Naive thymus-derived CD4-positive, alpha-beta T cell (primary cell): ENCODE measurements at places on chromosomes 16 and 17. TPM values are rescaled to one million over a fixed set of nuclear protein-coding genes. Genes with fewer than 3 reads are reported as not detected.

Gene CUEDC1
- total RNA-seq = 0.75 TPM

DNA sequence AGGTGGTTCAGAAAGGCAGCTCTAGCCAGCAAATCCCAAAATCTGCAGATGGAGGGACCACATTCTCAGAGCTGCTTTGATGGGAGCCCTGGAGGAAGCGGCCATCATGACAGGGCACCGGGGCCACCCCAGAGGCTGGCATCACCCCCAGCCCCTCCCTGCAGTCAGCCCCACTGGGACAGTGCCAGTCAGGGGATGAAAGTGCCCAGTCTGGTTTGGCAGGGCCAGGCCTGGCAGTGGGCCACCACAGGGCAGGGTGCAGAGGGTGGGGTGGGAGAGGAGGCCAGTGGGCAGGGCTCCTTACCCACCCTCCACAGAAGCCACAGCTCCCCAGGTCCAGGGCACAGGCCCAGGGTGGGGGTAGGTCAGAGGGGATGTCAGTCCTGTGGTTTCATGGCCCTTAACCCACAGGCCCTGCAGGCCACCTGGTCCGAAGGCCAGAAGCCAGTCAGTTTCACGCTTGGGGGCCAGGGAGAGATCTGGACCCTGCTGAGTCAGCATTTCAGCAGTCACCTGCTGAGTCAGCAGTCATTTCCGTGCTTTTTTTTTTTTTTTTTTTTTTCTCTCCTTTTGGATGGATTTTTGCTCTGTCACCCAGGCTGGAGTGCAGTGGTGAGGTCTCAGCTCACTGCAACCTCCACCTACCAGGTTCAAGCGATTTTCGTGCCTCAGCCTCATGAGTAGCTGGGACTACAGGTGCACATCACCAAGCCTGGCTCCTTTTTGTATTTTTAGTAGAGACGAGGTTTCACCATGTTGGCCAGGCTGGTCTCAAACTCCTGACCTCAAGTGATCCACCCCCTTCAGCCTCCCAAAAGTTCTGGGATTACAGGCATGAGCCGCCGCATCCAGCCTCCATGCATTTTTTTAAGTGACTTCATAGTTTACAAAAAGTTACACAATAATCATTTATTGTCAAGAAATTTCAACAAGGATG is 10.4 kb downstream of the SLC25A10 start:
- no peak for DNase-seq

GRCh38 chr17:80794281-80795089 is 197.2 kb upstream of the CHMP6 start:
- no peak for DNase-seq

GRCh38 chr16:726188-726437 is 130 bp downstream of the CCDC78 start:
- no peak for DNase-seq

GRCh38 chr16:17002565-17002964 is 468.2 kb downstream of the XYLT1 start:
- no peak for DNase-seq

Gene ZSCAN10
- total RNA-seq = 0.22 TPM

- no peak for DNase-seq
These were observed 40.7 kb downstream of the TBX4 start for GRCh38 chr17:61492759-61493526.

DNA sequence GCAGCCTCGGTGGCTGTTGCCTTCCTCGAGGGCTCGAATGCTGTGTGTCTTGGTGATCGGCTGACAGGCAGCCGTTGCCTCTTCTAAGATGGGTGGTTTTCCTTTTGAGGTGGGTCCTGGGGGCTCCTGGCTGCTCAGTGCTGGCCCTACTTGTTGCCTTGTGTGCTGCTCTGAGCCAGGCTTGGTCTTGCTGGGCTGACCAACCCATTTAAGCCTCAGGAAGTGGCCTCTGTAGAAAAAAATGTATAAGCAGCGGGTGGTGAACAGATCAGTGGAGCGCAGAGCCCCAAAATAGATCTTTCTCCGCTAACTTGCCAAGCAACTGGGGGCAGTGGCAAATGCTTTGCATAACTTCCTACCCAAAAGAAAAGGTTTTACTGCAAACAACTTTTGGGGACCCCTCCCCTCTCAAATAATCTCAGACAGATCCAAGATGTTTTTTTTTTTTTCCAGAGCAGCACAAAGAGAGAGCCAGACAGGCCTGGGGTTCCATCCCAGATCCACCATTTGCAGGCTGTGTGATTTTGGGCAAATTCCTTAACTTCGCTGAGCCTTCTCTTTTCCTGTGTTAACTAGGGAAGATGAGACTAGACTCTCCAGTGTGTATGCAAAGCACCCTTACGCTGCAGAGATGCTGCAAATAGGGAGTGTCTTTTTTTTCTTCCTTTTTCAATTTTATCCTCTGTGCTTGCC is 42.5 kb downstream of the PLCG2 start:
- no peak for DNase-seq

DNA sequence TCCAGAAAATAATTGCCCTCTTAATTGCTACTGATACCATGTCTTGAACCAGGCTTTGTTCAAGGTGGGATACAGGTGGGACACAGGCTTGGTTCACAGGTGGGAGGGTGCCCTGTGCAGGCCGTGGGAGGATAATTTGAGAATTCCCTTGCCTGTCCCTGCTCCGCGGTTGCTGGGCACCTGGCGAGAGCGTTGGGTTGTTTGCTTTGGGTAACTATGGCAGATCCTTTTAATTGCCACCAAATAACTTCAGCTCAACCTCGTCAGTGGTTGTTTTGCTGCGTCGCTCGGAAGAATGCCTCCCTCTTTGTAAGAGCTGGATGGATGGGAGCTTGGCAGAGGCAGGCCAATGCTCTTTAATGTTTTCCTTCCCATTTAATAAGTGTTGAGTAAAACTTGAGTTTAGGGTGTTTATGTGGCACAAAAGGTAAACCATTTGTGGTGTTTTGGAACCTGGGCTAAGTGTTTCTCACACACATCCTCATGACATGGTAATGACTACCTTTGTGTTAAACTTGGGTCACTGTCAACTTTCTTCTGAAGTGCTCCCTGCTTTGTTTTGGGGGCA is 202.5 kb downstream of the MSI2 start:
- DNase-seq = no peak

DNA sequence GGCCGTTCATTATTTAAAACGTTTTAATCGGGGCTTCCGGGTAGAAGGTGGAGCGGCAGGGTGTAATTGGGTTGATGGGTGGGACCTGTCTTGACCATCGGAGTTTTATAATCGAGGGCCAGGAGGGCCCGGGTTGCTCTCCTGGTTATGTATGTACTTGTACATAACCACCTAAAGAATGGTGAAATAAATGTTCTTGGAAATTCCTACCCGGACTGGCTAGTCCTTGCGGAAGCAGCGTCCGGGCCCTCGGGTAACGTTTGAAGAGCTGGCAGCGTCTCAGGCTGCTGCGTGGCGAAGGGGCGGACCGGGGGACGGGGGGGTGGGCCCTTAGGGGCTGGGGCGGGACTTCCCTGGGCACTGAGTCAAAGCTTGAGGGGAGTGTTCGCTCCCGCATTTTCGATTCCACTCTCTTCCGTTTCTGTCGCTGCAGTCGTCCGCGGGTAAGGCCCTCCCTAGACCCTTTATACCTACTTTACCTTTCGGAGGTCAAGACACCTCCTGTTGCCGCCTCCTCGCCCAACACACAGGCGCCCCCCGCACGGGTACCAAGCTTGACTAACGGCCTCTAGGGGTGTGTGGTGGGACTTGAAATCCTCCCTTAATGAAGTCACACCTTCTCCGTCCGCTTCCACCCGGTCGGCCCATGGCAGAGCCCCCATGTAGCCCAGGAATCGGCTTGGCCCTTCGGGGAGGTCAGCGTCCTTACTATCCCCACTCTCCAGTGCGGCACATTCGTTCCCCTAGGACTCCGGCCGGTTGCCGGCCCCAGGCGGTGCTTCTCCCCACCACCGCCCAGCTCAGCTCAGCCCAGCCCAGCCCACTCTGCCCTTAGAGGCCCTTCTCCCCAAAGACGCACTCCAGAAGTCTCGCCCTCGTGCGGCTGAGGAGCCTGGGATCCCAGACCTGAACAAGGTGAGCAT is at the start of gene TMEM106A:
Gene TMEM106A (plus strand): TSS at position 396 of the 923 bp plus-strand sequence. CDS start 1,167 bp downstream, outside the sequence.
- DNase-seq = peak; percentile 72

- DNase-seq = no peak
These were observed 42.4 kb upstream of the NF1 start for GRCh38 chr17:31052187-31052889.

GRCh38 chr17:43998552-43998951 is 5.9 kb upstream of the NAGS start:
- no peak for DNase-seq

Gene ERAL1
- 45.6 and 50.0 TPM in 2 replicates for total RNA-seq

Gene NPW
- total RNA-seq = not detected

Gene RAD51C
- total RNA-seq = 13.5 TPM

Gene NLGN2
- total RNA-seq = 17.8 TPM

GRCh38 chr17:6061290-6061689 is 8.9 kb upstream of the WSCD1 start:
- DNase-seq = no peak

GRCh38 chr16:57745768-57746167 is 10.2 kb downstream of the KATNB1 start:
- no peak for DNase-seq

Gene TNP2
- total RNA-seq = not detected

DNA sequence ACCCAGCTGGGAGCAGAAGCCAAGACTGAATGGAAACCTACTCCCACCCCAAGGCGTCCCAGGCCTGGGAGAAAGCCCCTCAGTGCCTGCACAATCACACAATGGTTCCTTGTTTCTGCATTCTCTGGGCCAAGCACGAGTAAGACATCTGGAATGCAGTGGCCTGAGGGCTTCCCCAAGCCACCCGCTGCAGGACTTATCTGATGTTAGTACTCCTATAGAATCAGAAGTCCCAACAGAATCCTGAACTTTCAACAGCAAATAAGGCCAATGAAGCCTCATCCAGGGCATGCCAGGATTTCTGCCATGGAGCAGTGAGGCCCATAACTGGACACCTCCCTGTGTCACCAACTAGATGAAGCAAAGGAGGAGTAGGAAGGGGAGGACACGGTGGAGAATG is 28.6 kb downstream of the MYO18A start:
- no peak for DNase-seq

Gene KIF2B
- not detected in 2 replicates for total RNA-seq

Gene CAVIN1
- total RNA-seq = not detected

- no peak for DNase-seq
These were observed 1.5 kb upstream of the PRR29 start for GRCh38 chr17:63996430-63997182.

GRCh38 chr16:88289968-88290401 is 92.8 kb upstream of the ZNF469 start:
- no peak for DNase-seq

Gene SLC35G6
- not detected in 2 replicates for total RNA-seq

GRCh38 chr17:47992216-47992615 is 21.3 kb downstream of the CDK5RAP3 start:
- no peak for DNase-seq

DNA sequence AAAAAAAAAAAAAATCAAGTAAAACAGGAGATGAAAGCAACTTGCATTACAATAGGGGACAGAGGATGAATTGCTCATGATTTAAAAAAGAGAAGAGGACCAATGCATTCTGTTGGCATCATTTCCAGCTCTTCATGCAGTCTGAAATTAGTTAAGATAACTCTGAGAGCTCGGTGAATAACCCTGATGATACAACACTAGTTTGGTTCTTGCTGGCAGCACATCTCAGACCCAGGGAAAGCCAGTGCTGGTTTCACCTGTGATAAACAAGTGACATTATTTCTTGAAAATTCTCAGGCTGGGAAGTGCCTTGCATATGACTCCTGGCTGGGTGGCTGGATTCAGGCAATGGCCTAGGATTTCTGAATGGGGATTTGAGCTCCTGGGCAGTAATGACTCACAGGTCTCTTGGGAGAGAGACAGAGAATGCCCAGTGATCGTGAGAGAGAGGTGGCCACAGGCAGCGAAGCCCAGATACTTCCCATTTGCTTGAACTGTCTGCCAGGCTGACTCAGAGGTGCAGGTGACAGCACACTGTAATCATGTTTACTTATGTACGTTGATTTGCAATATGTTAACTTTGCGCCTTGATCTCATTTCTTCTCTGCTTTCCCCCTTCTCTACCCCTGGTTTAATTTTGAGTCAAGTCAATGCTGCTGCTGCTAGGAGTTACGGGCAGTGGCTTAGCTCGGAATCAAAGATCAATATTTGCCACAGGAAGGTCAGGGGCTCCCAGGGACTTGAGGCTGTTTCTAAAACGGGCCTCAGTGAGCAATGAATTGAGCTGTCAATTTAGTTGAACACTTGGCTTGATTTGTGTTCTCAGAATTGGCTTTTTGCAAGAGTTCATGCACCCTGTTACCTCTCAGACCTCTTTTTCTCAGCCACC is 27.1 kb downstream of the ARSG start:
- no peak for DNase-seq

- DNase-seq = no peak
These were observed 896 bp upstream of the MYLK3 start for GRCh38 chr16:46748775-46749705.

- no peak for DNase-seq
These were observed at the start of gene SNX20 for GRCh38 chr16:50681021-50681885. SNX20 (minus strand) TSS chr16:50681312; CDS start chr16:50677526, 3,786 bp downstream.

Gene KRTAP4-6
- total RNA-seq = not detected

Gene DRC7
- not detected in 2 replicates for total RNA-seq

- no peak for DNase-seq
These were observed 118.3 kb downstream of the C16orf95 start for GRCh38 chr16:87198881-87199280.

Gene ATP2A1
- 0.94 and 1.6 TPM in 2 replicates for total RNA-seq

DNA sequence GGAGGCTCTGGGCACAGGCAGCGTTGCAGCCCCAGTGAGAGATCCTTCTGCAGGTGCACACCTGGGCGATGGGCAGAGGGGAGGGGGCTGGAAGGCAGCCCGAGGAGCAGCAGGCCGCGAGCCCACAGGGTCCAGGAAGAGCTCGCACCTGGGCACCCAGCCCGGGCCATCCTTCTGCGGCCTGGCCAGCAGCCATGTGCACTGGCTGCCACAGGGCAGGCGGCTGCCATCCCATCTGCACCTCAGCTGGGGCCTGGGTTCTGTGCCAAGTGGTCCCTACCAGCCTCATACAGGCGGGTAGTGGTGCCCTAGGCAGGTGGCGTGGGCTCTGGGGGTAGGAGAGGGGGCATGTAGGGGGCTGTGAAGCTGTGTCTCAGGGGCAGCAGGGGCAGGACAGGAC is 197.2 kb downstream of the RBFOX3 start:
- no peak for DNase-seq
